ENCODE measurements at places on chromosomes 2 and 18.

- peak; percentile 92 for DNase-seq
Observed at GRCh38 chr2:46984642-46985476, 69.3 kb upstream of the MCFD2 start.

- no peak for DNase-seq
Observed at GRCh38 chr2:32691678-32692077, 63.8 kb downstream of the TTC27 start.

DNA sequence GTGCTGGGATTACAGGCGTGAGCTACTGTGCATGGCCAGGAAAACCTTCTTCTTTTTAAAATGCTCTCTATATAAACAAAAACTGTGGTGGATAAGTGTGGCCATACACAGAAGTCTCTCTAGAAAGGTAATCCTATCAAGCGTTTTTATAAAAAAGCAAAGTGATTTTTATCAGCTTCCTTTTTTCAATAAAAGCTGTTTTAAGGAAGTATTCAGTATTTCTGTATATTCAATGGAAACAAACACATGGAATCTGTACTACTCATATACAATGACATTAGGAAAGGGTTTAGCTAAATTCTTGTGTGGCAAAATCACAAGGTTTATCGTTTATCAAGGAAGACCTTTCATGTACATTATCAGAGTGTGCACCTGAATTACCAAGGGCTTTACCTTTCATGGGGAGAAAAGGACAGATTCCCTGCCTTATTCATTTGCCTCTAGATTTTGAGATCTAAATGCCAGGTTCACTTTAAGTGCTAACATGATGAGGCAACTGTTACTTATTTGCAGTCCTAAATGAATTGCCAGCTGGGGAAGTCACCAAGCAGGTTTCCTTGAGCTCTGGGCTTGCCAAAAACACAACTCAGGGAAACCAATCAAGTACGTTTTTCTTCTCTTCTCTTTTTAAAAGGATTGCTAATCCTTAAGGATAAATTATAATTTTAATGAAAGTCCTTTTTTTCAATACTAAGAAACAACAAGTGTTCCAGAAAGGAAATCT, 70.8 kb downstream of the RTN4 start:
- DNase-seq: no peak

DNA sequence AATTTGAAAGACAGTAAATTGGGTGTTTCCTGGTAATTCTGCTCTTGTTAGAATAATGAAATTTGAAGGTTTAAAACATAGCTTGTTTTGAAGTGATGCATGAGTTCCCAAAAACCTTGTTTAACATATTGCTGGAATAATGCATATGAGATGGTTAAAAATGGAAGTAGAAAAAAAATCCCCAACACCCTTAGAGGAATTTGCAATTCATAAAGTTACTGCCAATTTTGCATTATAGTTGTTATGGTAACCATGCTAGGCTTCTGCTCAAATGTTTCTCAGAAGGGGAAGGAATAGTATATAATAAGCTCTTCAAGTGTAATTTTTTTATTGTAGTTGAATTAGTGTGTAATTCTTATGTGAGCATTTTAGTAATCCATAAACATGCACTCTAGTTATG, 49.1 kb downstream of the FASTKD2 start:
- no peak for DNase-seq

- DNase-seq: no peak
Observed at GRCh38 chr2:186496401-186496800, 10.3 kb downstream of the ZC3H15 start.

DNA sequence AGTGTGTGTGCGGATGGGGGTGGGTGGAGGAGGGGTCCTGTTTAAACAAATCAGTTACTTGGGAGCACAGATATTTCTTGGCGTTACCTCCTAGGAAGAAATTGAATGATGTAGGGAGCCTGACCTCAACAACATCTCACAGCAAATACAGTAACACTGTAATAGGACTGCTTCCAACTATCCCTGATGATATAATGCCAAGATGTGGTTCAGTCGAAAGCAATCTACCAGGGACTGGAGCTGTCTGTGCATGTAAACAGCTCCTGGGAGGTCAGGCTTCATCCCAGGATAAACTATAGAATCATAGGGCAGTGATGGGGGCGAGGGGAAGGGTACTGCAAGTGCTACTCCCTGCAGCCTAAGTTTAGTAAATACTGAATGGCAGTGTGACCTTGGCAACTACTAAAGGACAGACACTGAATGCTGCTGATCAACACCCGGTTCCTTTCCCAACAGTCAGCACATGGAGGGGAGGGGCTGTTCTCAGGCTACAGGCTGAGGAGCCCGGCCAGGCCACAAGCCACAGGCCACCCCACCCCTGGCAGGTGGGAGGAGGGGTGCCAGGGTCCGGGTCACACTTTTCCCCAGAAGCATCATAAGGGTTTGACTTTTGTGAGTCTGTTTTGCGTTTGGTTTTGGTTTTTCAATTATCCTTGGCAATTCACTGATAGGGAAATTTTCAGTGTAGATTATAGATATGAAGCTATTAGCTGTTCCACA, 85.3 kb upstream of the ZNF397 start:
- DNase-seq: peak; percentile 18

- no peak for DNase-seq
Observed at GRCh38 chr2:172109256-172109987, 6.7 kb upstream of the DLX2 start.

DNA sequence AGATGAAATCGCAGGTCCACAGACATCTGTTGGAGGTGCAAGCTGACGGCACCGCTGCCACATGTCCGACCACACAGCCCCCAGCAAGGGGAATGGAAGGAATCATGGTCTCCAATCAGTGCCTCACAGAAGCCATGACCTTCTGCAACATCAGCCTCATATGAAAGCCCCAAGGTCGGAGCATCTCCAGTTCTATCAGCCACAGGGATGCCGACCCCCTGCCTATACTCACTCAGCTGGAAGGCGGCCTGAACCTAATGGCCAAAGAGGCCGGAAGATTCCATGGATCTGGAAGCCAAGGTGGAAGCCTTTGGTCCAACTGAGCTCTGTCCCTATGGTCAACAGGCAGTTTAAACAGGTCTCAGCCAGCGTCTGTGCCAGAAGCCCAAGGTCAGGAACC, 278.8 kb downstream of the TNS1 start:
- no peak for DNase-seq

All from cardiac muscle cell (in vitro differentiated cells and primary cell).